ENCODE measurements at places on chromosomes 7 and 10.
A peak's percentile ranks its signal among the peaks of the same experiment; 100 is the strongest.

GRCh38 chr7:111030336-111030735, 60.6 kb upstream of the LRRN3 start:
- no peak for DNase-seq

DNA sequence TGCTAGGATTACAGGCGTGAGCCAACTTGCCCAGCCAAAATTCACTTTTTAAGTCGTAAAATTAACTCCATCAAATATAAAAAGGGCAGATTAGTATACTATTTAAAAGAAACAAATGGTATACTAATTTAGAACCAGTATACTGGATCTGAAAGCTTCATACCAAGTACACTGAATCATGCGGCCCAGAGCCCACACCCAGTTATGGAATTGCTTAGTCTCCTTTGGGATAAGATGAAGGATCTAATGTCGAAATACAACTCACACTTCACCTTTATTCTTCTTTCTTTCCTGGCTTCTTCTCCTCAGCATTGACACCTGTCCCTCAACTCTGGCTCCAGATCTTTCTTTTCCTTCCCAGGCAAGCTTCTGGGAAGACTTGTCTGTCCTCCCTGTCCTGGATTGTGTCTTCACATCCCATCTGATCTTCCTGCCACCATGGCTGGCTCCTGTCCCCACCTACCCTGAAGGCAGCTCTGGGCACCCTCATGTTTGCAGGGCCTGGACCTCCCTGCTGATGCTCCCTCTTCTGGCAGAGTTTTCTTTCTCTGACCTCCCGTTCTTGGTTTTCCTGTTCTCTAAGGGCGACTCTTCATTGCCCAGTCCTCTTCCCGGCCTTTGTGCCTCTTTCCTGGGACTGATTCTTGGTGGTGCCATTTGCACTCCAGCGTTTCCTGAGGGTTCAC, 57.8 kb upstream of the CTBP2 start:
- DNase-seq = no peak

DNA sequence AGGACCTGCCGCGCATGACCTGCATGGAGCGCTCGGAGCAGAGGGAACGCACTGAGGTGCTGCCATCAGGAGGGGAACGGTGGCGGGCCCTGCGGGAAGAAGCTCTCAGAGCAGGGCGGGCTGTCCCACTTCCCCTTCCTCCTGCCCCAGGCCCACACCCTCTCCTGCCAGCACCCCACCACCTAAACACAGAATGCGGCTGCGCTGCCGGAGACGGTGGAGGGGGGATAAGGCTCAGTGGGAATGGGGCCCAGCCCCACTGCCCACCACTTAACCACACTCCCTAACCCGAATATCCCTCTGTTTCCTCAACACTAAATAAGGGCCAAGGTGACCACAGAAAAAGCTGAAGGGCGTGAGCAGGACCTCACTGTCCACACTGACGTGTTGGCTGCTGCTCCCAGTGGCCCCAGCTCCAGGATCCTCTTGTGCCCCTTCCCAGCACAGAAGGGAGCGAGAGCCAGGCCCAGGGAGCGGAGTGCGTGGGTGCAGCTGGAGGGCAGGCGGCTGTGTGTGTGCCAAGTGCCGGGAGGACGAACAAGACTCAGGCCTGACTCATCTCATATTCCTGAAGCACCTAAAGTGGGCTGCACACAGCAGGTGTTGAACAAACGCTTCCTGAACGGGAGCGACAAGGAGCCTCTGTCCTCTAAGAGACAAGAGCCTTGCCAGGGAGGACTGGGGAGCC, 116.8 kb downstream of the MAD1L1 start:
- DNase-seq = no peak

GRCh38 chr10:82982110-82982608, 1107.2 kb downstream of the NRG3 start:
- peak; percentile 94 for DNase-seq

GRCh38 chr7:50285269-50285668, 19.2 kb upstream of the IKZF1 start:
- no peak for DNase-seq

GRCh38 chr10:131710142-131710861, 190.5 kb upstream of the PPP2R2D start:
- no peak for DNase-seq

- DNase-seq = no peak
Measured at GRCh38 chr7:143408252-143408685, 387 bp downstream of the EPHA1 start.

DNA sequence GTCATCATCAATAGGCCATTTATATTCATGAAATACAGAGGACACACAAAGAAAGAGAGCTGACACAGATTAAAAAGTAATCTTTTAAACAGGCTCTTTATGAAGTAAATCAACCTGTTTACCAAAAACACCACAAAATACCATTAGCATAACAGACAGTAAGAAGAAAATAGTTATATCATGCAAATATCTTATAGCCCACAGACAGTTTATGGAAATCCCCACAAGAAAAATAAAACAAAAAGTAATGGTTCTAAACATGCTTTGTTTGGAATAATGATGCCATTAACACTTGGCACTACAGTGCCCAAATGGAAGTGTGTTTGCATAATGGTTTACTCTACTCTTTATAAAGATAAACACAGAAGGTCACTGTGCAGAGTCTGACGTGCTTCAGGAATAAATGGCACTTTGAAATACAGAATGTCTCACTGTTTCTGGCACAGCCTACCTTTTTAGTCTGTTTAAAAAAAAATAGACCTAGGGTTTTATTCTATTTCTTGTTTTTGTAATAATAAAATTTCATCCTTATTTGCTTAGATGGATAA, 30.1 kb downstream of the SEMA3D start:
- no peak for DNase-seq

DNA sequence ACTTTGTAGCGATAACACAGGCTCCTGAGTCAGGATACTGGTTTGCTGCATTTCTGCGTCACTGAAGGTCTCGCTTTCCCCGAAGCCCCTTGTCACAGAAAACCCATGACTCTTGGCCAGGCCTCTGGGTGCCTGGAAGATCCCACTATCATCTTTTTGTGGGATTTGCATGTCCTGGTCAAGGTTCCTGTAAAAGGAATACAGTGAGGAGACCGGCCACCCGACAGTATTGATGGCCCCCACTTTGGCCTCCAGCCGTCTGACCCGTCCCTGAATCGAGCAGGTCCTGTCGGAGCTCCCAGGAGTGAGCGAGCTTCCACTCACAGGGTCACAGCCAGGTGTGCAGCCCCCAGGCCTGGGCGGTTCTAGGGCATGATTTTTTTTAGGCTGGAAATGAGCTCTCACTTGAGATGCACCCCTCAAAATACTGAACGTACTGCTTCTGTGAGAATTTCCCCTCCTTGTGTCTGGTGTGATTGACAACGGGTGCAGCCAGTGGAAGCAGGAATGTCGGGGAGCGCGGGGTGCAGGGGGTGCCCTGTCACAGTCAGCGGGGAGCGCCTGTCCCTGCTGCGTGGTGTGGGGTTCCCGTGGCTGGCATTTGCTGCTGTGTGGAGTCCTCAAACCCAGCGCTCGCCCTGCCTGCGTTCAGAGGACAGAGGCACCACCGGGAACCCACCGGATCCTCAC, 75.8 kb downstream of the DNAJB6 start:
- no peak for DNase-seq

GRCh38 chr10:18252086-18252485, 111.9 kb downstream of the CACNB2 start:
- DNase-seq = no peak

DNA sequence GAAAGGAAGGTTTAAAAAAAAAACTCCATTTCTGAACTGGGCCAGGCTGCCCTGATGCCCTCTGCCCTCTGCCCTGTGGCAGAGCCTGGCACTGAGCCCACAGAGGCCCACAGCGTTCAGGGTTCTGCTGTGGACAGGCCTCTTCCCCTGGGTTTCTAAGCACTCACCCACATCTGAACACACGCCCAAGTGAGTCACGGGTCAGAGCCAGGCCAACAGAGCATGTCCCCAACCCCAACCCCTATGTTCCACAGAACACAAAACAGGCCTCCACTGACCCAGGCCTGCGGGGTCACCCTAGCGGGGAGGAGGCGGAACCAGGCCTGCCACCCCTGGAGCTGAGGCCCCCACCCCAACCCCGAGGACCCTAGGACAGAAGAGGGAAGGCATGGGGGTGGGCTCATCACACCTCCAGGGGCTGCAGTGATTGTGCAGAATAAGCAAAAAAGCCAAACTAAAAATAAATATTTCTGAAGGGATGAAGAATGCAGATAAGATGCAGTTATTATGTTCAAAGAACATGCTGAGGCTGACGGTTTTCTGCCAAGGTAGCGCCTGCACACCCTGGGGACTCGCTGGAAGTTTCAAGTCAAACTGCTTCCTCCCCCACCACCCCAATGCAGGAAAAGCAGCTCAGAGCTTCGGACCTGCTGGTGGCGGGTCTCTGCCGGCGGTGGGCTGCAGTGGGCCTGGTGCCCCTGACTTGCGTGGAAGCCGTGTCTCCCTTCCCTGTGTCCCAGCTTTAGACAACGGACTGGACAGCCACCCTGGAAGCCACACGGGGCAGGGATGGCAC, 5.4 kb downstream of the WDR86 start:
- DNase-seq = no peak
